ENCODE measurements at places on chromosomes 1 and 21. TPM values are rescaled to one million over a fixed set of nuclear protein-coding genes. Genes with fewer than 3 reads are reported as not detected.

DNA sequence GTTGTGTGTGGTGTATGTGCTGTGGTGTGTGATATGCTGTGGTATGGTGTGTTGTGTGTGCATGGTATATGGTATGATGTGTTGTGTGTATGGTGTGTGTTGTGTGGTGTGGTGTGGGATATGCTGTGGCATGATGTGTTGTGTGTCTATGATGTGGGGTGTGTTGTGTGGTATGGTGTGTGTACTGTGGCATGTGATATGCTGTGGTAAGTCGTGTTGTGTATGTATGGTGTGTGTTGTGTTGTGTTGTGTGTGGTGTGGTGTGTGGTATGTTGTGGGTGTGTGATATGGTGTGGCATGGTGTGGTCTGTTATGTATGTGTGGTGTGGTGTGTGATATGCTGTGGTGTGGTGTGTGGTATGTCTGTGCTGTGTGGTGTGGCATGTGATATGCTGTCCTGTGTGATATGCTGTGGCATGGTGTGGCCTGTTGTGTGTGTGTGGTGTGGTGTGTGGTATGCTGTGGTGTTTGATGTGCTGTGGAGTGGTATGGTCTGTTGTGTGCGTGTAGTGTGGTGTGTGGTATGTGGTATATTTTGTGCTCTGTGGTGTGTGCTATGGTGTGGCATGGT, 318.0 kb downstream of the PTPRU start:
- DNase-seq = no peak
- no peak overlapping the region for H3K4me3 ChIP-seq
- H3K4me1 ChIP-seq = no peaks in the 10 kb centered on the region
- H3K27ac ChIP-seq = no peak overlapping the region
- H3K36me3 ChIP-seq = no peaks in the 10 kb centered on the region
- H3K27me3 ChIP-seq = no peaks in the 10 kb centered on the region

DNA sequence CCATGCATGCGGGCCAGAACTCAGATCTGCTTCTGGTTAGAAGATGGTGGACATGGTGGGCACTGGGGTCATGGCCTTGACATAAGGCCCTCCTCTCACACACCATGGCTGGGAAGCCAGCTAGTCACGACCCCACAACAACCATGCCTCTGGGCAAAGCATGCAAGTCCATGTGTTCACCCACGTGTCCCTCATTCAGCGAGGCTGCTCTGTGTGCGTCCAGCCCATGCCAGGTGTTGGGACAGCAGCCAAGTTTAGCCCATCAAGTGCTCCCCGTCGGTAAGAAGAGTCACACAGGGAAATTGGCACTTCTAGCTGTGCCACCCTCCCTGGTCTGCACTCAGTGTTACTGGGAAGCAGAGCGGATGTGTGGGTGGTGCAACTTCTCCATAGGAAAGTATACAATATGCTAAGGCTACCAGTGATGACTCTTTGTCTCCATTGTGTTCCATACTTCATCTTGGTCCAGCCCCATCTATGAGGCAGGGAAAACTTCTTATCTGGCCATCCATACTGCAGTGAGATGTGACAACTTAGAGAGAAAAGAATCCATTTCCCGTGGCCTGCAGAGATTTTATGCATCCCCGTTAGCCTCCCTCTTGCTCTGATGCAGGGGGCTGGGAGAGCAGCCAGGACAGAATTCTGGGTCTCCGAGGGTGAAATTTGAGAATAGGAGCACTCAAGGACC, 198.0 kb downstream of the GRIK3 start:
- no peaks in the 10 kb centered on the region for H3K36me3 ChIP-seq
- no peak overlapping the region for H3K4me3 ChIP-seq
- DNase-seq = no peak
- H3K4me1 ChIP-seq = no peaks in the 10 kb centered on the region

- DNase-seq = no peak
- no peaks in the 10 kb centered on the region for H3K36me3 ChIP-seq
- H3K27ac ChIP-seq = no peak overlapping the region
- no peaks in the 10 kb centered on the region for H3K27me3 ChIP-seq
These were observed 289.6 kb upstream of the PROX1 start for GRCh38 chr1:213698092-213698702.

DNA sequence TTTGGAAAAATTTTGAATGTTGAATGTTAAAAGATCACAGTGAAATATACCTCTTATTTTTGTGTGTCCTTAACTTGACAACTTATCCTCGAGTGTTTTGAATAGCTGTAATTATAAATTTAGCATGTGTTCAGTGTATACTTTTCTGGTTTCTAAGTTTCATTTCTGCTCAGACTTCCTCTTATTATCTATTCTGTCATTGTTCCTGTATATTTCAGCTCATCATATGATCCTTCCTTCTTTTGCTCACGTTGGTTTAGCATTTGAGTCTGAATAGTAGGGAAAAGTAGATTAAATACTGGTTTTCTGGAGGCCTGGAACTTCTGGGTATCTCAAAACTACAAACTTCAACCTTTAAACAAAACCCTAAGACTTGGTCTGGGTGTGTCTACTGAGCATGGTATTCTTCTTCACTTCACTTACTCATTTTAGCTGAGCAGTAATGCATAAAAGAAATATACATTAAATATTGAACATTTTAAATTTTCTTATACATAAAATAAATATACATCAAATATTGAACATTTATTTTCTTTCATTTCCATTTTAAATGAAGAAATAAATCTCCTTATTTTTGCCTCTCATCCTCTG, 3.3 kb upstream of the ATP6V1G3 start:
- H3K4me3 ChIP-seq = no peak overlapping the region
- H3K27me3 ChIP-seq = no peaks in the 10 kb centered on the region
- no peaks in the 10 kb centered on the region for H3K36me3 ChIP-seq
- no peak overlapping the region for H3K27ac ChIP-seq
- H3K4me1 ChIP-seq = peaks cover 22% of the 10 kb centered on the region
- no peak for DNase-seq

- no peak for DNase-seq
- H3K27ac ChIP-seq = no peak overlapping the region
- H3K4me3 ChIP-seq = no peak overlapping the region
- no peaks in the 10 kb centered on the region for H3K4me1 ChIP-seq
- H3K27me3 ChIP-seq = no peaks in the 10 kb centered on the region
These were observed 466.3 kb downstream of the LMO4 start for GRCh38 chr1:87794788-87795614.

DNA sequence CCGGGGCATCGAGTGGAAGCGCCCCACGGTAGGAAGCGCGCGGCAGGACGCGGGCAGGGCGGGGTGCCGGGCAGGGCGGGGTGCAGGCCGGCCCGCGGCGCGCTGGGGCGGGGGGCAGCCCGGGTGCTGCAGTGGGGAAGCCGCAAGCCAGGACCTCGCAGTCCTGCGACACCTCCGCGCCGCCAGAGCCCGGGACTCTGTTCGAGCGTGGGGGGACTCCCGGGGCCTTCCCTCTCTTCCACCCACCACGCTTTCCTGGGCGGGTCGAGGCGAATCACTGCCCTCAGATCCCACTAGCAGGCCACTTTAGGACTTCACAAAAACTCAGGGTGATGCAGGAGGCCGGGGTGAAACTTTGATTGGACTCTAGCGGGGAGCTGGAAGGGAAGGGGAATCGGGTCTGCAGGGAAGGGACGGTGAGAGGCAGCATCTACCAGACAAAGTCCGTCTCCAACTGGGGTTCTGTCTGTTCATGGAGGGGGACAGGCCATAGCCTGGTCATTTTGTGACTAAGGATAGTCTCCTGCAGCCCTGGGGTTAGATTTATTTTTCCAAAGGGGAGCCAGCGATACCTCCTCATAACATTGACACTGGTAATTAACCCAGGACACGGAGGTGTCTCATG, 623 bp downstream of the CAPN2 start:
- H3K36me3 ChIP-seq = no peaks in the 10 kb centered on the region
- H3K4me3 ChIP-seq = peak overlapping the region; percentile 78
- DNase-seq = peak; percentile 44
- no peaks in the 10 kb centered on the region for H3K27me3 ChIP-seq
- H3K27ac ChIP-seq = peak overlapping the region; percentile 72

DNA sequence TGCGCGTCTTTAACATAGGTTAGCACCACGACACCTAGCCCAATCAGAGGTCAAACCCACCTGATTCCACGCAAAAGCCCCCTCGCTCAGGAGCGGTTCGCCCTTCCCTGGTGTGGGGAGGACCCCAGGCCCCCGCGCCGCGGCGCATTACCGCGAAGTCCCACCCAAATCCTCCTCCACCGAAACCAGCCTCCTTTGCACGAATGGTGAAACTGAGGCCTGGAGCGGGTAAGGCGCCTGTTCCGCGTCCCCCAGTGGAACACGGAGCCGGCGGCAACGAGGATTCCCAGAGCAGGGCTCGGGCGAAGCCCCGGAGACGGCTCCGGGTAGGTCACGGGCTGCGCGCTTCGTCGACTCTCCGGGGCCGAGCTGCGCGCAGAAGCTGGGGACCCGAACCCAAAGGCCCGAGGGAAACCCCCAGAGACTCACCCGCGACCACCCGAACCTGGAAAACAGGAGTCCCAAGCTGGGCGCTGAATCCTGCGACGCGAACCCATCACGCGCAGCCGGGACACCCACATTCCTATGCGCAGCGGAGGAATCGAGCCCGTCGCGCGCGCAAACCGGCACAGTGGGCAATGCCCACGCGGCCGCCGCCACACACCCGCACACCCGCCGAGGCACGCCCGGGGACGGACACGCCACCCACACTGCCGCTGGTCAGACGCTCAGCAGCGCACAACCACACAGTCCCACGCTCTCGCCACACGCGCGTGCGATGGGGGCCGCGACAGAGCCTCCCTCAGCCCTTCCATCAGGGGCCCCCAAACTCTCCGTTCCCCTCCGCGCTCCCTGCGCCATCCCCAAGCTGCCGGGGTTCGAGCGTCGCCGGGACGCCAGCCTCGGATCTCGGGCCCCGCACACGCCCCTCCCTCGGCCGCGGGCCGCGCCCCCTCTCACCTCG, 507 bp downstream of the GLIS1 start:
- H3K4me1 ChIP-seq = no peaks in the 10 kb centered on the region
- no peak overlapping the region for H3K27ac ChIP-seq
- H3K4me3 ChIP-seq = no peak overlapping the region
- H3K36me3 ChIP-seq = no peaks in the 10 kb centered on the region

Gene OR2L3
- total RNA-seq = not detected

Gene ATP5PB
- 351 TPM for total RNA-seq
